ENCODE measurements at places on chromosomes 12 and 14.

DNA sequence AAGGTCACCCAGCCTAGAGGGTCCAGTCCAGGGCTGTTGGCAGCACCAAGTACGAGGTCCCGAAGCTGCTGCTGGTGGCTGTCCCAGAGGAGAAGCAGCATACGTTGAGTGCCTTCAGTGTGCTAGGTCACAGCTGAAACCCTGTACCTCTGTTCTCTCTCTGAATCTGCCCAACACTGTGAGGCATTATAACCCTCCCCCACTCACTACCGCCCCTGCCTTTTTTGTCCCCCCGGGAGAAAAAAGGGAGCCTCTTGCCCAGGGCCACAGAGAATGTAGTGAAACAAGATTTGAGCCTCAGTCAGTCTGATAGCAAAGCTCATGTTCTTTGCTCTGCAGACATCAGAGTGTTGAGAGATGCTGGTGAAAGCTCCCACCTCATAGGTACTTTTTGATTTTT is 53.4 kb downstream of the PPP2R5C start:
- DNase-seq, result no peak

DNA sequence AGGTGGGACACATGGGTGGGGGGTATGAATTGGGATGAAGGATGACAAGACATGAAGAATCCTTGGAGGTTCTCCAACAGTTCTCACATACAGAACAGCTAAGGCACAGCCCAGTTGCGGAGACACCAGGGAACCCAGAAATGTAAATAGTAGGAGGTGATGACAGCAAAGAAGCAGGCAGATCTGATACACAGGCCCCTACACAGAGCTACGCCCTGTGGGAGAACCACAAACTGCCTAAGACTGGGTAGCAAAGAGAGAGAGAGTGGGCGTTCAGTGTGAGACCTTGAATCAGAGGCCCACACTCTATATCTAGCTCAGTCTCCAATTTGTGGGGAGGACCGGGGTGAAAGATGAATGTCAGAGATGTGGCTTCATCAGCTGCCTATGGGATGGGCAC is 9.5 kb upstream of the NUMB start:
- DNase-seq, result no peak

DNA sequence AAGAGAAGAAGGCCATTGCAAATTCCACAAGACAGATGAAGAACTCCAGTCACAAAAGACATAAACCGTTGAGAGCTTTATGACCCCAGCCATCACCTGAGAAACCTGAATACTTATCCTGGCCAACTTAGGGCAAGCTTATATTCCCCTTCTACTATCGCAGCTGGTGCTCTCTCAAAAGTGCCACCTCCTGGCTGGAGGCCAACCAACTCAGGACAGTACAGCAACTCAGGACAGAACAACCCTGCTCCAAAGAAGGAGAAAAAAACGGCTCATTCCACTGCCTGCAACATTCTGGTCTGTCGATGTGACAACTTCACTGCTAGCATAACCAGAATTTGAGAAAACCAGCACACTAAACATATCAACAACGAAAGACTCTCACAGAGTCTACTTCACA is 9.7 kb upstream of the KRT6B start:
- no peak for DNase-seq

DNA sequence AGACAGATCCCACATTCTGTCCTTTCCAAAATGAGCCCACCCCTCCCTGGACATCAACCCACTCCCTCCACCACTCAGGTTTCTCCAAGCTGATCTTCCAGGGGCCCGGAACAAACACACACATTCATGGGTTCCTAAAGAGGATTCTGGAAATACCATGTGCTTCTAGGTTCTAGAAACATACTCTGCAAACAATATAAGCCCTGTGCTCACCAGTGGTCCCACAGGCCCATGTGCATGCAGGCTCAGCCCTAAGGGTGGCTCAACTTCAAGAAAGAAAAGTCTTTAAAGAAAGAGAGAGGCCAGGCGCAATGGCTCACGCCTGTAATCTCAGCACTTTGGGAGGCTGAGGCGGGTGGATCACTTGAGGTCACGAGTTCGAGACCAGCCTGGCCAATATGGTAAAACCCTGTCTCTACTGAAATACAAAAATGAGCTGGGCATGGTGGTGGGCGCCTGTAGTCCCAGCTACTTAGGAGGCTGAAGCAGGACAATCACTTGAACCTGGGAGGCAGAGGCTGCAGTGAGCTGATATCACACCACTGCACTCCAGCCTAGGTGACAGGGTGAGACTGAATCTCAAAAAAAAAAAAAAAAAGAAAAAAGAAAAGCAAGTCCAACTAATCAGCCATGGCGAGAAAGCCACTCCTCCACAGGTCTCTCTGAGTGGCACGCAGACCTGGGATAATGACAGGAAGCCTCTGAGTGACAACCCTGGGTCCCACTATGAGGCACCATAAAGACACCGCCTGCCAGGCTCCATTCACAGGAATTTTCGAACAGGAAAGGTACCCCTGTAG is 59.5 kb upstream of the PNMA1 start:
- no peak for DNase-seq

DNA sequence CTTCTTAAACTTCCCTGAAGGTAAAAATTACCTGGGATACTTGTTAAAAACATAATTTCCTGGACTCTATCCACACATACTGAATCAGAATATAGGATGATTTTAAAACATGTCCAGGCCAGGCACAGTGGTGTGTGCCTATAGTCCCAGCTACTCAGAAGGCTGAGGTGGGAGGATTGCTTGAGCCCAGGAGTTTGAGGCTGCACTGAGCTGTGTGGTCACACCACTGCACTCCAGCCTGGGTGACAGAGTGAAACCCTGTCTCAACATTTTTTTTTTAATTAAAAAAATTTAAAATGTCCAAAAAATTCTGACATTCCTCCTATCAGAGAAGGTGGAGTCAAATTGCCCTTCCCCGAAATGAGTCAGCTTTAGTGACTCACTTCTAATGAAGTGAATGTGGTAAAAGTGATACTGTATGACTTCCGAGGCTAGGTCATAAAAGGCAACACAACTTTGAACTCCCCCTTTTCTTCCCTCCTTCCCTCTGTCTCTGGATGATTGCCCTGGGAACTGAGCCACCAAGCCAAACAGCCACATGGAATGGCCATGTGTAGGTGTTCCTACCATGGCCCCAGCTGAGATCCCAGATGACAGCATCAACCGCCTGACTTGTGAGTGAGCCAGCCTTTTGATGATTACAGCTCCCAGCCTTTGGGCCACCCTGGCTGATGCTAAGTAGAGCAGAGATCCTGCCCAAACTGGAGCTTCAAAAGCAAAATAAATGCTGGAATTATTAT is 36.3 kb downstream of the LIMA1 start:
- DNase-seq, result peak; percentile 94

GRCh38 chr12:55885113-55885512 is 42.4 kb upstream of the MMP19 start:
- no peak for DNase-seq

- no peak for DNase-seq
Observed at GRCh38 chr14:102554821-102555819, 37.3 kb upstream of the RCOR1 start.

DNA sequence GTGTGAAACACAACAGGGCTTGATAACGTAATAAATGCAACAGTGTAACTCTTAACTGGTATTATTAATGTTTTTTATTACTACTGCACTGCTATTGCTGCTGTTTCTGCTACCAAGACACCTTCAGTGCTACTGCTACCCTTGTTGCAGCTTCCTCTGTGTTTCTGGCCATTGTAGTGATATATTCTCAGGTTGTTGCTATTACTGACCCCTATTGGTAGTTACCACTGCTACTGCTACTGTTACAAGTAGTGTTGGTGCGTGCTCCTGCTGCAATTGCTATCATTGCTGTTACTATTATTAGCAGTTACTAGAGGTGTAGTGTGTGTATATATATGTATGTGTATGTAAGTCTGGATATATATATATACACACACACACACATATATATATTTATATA is 87.2 kb upstream of the PTPRB start:
- DNase-seq, result no peak

GRCh38 chr14:77053046-77053841 is 24.7 kb upstream of the IRF2BPL start:
- no peak for DNase-seq

GRCh38 chr14:101248840-101249675 is 312.2 kb upstream of the DIO3 start:
- no peak for DNase-seq

DNA sequence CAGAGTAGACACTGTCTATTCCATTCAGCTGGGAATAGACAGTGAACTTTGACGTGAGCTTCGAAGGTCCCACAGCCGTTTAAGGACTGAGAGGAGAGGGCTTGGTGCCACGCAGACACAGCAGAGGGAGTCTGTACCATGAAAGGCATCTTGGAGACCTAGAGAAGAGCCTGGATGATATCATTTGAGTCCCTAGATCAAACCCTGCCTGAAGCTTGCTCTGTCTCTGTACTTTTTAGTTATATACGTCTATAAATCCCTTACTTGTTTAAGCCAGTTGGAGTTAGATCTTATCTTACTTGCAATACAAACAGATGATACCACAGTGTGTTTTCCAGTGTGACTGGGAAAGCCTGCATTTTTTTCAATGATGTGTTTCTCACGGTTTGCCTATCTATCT is 128.9 kb upstream of the RTL1 start:
- DNase-seq, result no peak
